SK-N-SH treated with all-trans-retinoic acid at 6 μM for 48 hours (cell line): ENCODE measurements at places on chromosomes 2 and 18.

- no peak for ATAC-seq
Measured at GRCh38 chr2:28239207-28239606, 153.5 kb upstream of the FOSL2 start.

- ATAC-seq = no peak
Measured at GRCh38 chr18:28890791-28891190, 713.9 kb upstream of the CDH2 start.

DNA sequence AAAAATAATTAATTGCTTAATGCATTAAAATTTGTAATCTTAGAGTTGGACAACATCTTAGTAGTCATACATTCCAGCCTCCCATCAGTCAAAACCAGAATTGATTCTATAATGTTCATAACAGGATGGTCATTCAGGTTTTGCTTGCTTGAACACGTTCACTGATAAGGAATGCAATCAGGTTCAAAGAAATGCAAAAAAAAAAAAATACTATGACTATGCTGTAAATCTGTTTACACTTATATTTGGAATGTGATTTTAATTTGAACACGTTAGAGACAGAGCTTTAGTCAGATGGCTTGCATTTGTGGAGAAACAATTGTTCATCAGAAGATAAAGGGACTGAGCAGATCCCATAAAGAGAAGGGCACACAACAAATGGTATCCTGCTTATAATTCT lies 131.3 kb upstream of the UNC80 start:
- no peak for ATAC-seq

DNA sequence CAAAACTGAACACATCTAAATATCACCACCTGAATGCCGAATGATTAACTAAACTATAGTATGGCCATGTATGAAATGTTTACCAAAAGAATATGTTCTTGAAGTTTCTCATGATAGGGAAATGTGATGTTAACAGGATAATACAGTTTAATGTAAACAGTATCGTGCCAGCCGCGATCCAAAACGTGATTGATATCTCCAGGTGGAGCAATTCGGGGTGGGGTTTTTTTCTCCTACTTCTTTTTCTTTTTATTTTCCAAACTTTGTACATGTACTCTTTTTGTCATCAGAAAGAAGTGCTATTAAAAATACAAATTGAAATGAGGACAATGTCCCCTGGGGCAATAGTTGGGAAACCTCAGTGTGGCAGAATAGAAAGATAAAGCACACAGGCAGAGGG lies 4.0 kb upstream of the BIN1 start:
- no peak for ATAC-seq

- no peak for ATAC-seq
Measured at GRCh38 chr2:223865124-223865523, 27.7 kb upstream of the AP1S3 start.

- no peak for ATAC-seq
Measured at GRCh38 chr18:40917056-40917455, 1038.0 kb upstream of the PIK3C3 start.

DNA sequence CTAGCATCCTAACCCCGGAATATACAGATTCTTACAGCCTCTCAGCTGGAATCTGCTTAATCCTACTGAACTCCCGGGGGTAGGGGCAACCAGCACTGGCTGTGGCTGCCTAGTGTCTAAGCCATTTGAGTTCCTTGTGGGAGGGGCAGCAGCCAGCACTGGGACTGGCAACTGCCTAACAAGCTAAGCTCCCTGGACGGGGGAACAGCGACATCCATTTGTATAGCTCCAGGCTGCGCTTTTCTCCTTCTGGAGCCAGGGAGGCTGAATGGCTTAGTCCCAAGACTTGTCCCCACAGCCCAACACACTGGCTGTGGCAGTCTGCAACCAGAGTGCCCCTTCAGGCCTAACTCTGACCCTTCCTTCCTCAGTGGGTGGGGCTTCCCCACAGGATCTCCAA lies 787.2 kb downstream of the METTL4 start:
- ATAC-seq = no peak

DNA sequence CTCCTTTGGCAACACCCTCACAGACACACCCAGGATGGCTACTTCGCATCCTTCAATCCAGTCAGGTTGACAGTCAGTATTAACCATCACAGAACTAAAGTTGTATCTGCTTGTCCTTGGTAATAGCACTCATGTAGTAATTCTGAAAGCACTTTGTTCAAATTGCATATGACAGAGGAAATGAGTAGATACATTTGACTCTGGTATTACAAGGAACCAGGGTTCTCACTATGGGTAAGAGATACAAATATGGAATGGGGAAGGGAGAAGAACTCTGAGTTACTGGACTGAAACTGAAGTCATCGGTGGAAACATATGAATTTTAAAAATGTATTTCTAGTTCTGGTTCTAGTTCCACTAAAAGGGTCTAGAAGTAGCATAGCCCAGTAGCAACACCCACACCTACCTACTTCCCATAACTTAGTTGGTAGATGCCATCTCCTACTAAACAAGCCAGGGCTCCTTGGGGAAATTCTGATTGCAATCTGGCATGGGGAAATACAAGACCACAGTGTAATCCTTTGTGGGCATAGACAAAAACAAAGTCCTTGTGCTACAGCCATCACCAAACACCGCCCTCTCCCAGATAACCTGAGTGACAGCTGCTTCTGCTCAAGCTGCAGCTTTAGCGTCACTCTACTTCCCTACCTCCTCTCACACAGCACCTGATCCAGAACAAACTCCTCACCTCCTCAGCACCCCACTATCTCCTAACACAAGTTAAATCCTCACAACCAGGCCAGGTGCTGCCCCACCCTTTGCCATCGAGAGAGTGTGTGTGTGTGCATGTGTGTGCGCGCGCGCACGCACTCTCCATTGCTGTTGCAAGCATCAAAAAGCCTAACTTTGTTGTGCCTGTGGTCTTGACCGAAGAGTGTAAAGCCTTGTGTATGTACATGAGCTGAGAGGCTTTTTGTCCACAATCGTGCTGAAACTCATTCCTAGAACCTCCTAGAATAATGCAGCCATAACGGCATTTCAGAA lies 31.4 kb upstream of the CD226 start:
- no peak for ATAC-seq

- no peak for ATAC-seq
Measured at GRCh38 chr2:56763683-56764082, 579.9 kb downstream of the CCDC85A start.

DNA sequence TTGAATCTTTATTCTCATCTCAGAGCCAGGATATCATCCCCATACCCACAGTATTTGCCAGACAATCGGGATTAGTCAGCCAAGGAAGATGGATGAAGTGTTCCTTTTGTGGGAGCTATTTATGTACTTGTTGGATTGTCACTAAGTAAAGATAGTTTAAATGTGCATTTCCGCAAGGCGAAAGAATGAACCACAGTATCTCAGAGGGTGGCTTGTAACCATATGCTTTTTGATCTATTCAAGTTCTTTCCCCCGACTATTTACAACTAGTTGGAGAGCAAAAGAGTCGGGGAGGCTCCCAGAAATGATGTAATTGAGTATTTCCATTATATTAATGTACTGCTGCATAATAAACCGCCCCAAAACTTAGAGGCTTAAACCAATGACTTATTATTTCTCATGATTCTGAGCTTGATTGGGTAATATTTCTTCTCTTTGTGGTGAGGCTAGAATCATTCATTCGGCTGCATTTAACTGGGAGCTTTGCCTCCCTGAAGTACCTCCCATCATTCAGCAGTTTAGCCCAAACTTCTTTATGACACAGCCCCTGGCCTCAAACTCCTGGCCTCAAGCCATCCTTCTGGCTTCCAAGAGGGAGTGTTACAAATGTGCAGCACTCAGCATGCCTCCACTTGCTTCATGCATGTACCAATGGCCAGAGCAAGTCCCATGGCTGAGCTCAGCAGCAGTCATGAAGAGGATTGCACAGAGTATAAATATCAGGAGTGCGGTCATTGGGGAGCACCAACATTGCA lies 423.7 kb downstream of the METTL4 start:
- no peak for ATAC-seq

DNA sequence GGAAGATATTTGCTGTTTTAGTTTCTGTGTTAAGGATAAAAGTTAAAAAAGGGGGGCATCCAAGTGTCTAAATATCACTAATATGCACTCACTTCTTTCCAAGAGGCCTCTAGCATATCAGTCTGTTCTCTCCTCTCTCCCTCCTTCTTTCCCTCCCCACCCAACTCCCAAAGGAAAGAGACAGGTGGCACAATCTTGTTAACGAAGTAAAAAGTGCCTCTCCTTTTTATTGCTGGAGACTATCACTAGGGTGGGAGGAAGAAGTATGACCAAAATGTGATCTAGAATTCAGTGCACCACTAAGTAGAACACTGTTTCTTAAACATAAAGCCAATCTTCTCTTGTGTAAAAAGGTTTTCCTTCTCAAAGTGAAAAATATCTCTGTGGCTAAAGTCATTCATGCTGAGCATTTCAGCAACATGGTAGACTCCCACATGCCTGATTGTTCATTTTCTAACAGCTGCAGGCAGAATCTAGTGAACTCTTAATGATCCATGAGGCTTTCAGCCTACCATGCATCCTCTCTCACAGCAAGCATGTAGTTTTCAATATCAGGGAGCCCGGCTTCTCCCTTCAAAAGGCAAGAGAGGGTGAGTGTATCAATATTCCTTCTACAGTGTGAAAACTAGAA lies 39.5 kb downstream of the RNU4ATAC start:
- ATAC-seq = no peak

GRCh38 chr2:100959225-100959880 lies 42.7 kb upstream of the RPL31 start:
- peak; percentile 38 for ATAC-seq

DNA sequence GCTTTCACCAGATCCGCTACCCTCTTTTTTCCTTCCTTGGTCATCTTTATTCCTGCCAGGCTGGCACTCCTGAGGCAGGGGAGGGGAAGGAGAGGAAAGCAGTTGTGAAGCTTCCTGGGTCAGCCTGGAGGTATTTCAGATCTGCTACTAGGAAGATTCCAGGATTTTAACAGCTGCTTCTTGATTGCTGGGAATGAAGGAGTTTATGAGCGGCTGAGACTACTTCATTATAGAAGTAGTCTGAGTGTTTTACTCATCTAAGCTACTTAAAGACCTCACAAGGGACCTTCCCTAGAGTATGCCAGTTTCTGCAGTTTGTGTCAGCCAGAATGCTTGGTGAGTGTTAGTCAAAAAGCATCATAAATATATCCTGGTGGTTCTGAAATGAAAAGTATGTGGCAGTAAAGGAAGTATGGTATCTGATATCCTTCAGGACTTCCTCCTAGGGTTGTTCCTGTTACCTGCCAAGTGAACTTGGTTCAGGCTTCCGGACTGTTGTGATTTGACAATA lies 1.9 kb downstream of the TANC1 start:
- no peak; the same call in 2 of the 3 replicates for ATAC-seq

- ATAC-seq = no peak
Measured at GRCh38 chr2:106124106-106124756, 69.9 kb downstream of the UXS1 start.

DNA sequence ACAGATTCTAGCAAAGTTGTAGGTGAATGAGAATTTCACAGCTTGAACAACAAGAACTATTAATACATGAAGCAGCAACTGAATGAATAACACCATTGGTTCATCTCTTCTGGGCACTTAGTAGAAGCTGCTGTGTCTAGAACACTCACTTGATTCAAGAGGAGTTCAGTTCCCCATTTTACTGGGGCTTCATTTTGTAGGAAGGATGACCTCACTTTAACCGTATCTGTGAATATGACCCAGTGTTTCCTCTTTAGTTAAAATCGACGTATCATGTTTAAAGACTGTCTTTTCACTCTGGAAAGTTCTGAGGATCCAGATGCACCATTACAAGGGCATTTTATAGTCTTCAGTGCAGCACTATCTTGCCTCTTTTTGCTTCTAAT lies 47.8 kb downstream of the LRRTM1 start:
- no peak for ATAC-seq

GRCh38 chr2:69224512-69224837 lies 162.6 kb downstream of the GFPT1 start:
- no peak for ATAC-seq

DNA sequence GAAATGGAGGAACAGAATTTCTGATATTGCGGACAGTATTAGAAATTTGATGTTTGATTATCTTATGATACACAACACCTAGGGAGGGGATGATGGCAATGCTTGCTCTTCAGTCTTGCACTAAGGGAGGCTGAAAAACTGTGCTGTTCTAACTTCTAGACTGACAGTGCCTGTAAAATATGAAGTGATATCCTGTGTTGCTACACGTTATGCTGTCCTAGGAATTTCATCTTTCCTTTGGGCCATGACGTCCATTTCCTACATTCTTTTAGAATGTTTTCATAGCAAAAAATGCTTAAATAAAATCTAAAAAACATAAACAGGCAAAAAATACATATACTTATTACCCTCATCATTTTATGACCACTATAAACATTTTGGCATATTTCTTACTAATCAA lies 55.3 kb downstream of the OSBPL1A start:
- ATAC-seq = no peak

- ATAC-seq = no peak
Measured at GRCh38 chr2:18106841-18107240, 228.4 kb downstream of the KCNS3 start.

- no peak for ATAC-seq
Measured at GRCh38 chr2:127259355-127259754, 34.6 kb downstream of the ERCC3 start.

- ATAC-seq = no peak
Measured at GRCh38 chr2:164242409-164242808, 378.9 kb downstream of the GRB14 start.

DNA sequence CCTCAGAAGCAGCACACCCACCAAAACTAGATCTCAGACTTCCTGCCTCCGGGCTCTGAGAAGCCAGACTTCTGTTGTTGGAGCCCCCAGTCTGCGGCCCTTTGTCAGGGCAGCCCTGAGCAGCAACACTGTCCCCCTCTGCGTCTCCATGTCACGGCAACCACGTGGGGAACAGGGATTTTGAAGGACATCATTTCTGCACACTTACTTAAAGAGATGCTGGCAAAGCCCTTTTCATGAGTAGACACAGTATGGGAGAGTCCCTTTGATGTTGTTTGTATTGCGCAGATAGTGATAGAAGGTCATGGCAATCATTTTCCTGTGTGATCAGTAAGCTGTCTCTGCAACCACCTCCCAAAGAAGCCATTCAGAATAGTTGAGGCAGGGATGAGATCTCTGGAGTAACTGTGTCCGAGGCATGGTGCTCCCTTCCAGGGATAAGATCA lies 69.1 kb upstream of the ID2 start:
- ATAC-seq = no peak

DNA sequence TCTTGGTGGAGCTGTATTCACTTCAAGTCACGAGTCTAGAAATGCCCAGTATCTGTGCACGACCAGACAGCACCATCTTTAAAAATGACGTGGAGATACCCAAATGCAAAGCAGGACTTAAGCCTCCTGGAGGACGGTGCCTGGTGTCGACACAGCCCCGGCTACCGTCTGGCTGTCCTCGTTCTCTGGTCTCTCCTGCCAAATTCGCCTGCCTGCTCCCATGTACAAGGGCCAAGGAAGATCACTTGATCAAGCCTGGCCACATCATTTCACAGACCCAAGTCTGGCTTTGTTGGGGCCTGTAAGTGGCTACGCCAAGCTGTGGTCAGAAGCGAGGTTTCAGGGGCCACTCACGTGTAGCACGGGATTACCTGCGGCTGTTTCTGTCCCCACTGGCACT lies 9.4 kb downstream of the ODC1 start:
- ATAC-seq = no peak
